ENCODE measurements at places on chromosomes 12 and 14.

- DNase-seq, result no peak
Observed at GRCh38 chr14:37697489-37698121, 102.2 kb downstream of the TTC6 start.

DNA sequence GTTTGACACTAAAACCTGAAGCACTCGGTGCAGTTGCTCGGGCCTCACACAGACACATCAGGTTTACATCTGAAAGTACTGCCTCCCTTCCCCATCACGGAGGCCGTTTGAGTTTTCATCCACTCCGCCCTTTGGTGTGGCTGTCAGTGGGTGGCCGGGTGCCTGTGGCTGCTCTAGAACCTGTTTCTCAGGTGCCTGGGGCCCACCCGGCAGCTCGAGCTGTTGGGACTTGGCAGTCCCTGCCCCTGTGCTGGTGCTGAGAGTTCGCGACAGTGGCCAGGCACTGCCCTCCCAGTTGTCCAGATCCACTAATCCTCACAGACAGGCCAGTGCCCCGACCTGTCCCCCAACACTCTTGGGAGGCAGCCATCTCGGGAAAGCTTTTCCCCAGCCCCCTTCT lies 22.4 kb downstream of the XRCC3 start:
- peak; percentile 29 for DNase-seq

DNA sequence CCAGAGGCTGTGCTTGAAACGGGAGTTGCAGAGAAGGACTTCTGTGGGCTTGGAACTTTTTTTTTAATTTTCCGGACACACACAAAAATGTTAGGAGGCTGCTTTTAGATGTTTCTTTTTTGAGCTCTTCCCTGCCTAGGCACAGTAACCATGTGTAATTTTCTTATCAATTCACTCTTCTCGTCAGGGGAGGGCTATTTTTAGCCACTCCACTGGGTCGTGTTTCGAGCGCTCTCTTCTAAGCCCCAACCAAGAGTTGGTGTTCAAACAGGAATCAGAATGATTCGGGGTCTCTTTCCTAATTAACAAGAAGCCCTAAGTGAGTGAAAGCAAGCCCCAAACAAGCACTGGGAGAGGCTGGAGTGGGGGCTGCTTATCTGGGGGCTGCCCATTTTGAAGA lies 162.6 kb downstream of the CHST11 start:
- peak; percentile 28 for DNase-seq

DNA sequence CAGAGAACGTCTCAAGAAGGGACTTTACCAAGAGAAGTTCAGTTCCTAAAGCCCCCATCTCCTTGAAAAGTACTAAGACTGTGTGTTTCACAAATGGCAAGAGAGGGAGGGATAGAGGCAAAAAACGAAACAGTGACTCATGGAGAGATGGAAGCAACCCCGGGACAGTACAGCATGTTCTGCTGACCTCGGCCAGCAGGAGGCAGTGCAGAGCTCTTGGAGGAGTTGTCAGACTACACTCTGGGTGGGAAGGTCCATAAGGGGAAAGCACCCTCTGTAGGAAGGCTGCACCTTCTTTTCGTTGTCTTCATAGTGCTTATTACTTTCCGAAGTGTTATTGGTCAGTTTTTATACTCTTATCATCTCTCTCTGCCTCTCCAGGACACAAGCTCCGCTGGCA lies 525.2 kb upstream of the CCDC196 start:
- peak; percentile 72 for DNase-seq

GRCh38 chr14:98470663-98471062 lies 801.3 kb downstream of the BCL11B start:
- DNase-seq, result no peak

GRCh38 chr12:57226588-57227314 lies 2.8 kb upstream of the SHMT2 start:
- DNase-seq, result no peak

GRCh38 chr12:121255433-121255832 lies 41.1 kb downstream of the CAMKK2 start:
- no peak for DNase-seq

- no peak for DNase-seq
Observed at GRCh38 chr14:100605230-100605629, 18.0 kb upstream of the BEGAIN start.

DNA sequence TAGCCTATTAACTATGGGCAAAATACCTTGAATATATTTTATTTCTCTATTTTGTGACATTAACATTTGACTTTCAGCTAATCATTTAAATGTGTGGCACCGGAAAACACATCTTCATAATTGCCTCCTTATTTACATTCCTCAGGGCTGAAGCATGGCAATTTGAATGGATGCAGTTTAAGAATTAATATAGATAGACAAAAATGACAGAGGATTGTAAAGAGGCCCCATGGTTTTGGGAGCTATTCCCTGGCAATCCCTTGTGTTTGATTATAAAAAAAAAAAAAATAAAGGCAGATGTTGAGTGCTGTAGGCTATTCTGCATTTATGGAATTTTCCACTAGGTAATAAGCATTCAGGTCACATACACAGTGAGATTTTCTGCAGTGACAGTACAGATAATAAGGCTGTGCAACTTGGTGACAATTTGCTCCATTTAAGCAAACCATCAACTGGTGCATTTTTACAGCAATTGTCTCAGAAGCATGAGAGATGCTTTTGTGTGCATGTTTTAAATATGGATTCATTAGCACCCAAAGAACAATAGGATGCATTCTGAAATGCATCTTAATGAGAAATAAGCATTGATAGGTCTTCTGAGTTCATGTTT lies 123.2 kb upstream of the SLC38A4 start:
- no peak for DNase-seq

DNA sequence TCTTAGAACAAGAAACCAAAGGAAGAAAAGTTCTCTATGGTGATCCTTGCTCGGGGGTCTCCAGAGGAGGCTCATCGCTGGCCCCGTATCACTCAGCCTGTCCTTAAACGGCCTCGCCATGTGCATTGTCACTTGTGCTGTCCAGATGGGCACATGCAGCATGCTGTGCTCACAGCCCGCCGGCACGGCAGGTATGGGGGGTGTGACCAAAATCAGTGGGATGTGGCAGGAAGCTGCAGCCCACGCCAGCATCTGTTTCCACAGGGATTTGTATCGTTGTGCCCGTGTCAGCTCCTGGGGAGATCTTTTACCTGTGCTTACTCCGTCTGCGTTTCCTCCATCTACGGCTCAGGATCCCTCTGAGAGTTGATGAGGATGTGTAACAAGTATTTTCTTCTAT lies 2.6 kb upstream of the SLC39A2 start:
- no peak for DNase-seq

- no peak for DNase-seq
Observed at GRCh38 chr12:644818-645552, 18.3 kb downstream of the NINJ2 start.

DNA sequence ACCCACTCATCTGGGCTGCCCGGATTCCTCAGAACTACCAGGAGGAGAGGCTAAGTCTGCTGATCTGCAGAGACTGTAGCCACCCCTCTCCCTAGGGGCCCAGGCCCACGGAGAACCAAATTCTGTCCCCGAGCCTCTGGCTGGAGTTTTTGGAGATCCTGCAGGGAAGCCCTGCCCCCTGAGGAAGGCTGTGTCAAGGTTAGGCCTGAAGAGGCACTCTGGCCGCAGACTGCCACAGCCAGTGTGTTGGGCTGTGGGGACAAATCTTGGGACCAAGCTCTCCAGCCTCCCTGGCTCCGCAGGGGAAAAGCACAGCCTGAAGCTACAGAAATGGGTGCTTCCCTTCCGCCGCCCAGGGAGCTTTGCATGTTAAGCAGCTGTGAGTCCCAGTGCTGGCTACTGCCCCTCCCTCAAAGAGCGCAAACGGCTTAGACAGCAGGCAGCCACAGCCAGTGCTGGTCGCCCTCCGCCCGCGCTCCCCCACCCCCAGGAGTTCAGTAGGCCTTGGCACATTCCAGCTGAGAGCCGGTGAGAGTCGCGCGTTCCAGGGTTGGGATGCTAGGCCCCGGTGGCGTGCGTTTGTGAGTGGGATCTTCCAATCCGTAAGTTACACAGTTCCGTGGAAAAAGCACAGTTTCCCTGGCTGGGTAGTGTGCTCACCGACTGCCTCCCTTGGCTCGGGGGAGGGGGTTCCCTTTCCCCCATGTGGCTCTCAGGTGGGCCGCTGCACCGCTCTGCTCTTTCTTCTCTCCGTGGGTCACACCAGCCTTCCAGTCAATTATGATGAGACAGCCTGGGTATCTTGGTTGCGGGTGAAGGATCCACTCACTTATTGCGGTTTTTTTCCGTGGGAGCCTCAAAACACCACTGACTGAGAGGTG lies 13.2 kb downstream of the CLEC4E start:
- no peak for DNase-seq

DNA sequence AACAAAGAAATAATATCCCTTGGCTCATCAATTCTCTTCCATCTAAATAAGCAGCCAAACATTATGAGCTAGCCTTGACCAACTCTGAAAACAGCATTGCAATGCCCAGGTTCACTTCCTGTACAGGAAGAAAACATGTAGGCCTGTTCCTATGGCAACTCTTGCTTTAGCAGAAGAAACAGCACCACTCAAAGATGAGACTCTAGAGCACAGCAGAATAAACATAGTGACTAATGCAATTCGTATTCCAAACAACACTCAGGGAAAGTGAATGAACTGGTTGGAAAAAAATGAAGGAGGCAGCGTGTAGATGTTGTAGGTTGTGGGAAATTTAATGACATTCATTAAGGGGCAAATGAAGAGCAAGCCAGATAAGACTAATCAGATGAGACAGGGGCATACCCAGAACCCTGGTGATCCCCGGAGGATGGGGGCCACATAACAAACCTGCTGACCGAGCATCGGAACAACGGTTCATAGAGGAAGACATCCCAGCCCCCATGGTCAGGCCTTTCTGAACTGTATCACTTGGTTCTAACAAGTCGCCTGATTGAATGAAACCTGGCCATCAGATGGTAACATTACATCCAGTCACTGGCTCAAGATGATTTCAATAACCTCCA lies 9.0 kb downstream of the ARHGDIB start:
- DNase-seq, result no peak

GRCh38 chr12:1529862-1530591 lies 64.4 kb downstream of the FBXL14 start:
- no peak for DNase-seq

DNA sequence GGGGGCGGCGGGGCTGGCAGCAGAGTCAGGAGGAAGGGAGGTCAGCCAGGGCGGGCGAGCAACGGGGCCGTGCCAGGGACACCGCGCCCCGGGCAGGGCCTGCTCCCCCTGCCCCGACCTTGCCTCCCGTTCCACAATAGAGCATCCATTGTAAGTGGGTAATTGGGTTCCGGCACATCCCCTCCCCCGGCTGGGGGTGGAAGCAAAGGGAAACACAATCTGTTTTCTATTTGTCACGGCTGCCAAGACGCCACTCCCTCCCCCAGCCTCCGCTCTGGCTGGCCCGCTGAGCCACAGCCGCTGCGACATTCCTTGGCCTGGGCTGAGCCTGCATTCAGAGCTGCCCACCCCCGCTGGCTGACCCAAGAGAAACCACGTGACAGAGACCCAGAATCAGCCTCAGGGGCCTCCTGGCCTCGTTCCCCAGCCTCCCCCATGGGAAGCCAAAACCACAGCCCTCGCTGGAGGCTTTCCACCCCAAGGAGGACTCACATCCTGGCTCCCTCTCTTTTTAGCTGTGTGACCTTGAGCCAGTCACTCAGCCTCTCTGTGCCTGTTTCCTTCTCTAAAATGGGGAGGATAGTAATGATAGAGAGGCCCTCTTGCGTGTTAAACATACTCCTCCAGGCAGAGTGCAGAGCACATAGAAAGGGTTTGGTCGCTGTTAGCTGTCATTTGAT lies 117.6 kb downstream of the SCARB1 start:
- DNase-seq, result no peak

DNA sequence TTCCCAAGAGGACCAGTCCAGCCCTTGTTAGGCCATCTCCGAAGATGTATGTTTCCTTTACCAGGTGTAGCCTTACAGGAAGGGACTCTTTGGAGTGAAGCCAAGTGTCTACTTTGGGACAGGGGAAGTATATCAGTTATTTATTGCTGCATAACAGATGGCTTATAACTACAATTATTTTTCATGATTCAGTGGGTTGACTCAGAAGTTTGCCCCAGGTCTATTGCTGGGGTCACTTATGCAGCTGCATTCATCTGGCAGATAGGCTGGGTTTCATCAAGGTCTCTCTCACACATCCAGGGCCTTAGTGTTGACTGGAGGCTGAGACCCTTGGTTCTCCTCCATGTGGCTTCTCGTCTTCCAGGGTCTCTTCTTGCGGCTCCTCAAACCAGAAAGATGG lies 170.1 kb downstream of the NRXN3 start:
- no peak for DNase-seq

- no peak for DNase-seq
Observed at GRCh38 chr12:5921027-5921909, 23.8 kb downstream of the ANO2 start.

DNA sequence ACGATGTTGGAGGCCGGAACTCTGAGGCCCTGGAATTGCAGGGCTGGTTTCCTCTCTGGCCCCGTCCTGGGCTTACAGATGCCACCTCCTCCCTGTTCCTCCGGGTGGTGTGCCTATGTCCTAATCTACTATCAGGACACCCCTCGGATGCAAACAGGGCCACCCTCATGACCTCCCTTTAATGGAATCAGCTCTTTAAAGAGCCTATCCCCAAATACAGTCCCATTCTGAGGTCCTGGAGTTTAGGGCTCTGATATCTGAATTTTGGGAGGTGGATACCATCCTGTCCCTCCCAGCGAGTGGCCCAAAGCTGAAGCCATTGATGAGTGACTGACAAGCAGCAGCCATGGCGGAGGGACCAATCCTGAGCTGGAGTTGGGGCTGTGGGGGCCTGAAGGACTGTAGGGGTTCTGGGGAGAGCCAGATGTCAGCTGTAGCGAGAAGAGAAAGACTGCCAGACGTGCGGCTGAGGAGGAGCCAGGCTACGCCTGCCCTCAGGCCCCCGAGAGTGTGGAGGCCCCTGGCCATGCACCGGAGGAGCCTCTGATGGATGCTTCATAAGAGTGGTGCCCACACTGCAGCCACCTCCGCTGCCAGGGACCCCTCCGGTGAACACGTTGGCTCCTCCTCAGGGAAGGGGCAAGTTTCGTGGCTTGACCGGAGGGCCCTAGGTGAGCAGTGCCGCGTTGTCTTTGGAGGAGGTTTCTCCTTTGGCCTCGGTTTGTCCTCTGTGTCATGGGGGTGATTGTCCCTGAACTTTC lies 100.2 kb downstream of the KIF26A start:
- peak; percentile 35 for DNase-seq

DNA sequence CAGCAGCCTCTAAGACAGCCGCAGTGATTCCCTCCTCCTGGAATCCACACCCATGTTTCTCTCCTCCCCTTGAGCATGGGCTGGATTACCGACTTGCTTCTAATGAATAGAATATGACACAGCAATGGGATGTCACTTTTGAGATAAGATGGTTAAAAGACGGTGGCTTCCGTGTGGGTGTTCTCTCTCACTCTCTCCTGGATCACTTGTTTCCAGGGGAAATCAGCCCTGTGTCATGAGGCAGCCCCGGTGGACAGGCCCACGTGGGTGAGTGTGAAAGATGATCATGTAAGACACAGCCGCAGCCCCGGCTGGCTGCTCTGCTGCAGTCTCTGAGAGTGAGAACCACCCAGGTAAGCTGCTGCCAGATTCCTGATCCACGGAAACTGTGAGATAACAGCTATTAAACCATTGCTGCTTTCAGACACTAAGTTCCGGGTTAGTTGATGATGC lies 10.7 kb downstream of the MOAP1 start:
- DNase-seq, result no peak

GRCh38 chr12:52151837-52152783 lies 39.7 kb downstream of the KRT80 start:
- DNase-seq, result peak; percentile 72
